ENCODE measurements at places on chromosomes 11 and 22. TPM values are rescaled to one million over a fixed set of nuclear protein-coding genes. Genes with fewer than 3 reads are reported as not detected.

DNA sequence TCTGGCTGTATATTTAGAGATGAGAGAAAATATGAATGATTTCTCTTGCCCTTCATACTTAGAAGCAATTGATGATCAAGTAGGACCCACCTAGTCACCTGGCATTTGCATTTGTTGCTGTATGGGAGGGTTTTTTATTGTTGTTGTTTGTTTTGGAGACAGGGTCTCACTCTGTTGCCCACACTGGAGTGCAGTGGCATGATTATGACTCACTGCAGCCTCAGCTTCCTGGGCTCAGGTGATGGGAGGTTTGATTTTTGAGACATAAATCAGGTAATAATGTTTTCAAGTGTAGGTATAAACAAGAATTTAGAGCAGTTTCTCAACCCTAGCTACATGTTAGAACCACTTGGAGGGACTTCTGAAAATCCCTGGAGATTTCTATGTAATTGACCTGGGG is 63.0 kb downstream of the TNRC6B start:
- no peak for DNase-seq

Gene KRTAP5-1
- not detected for polyA plus RNA-seq

Gene KCNJ1
- not detected for polyA plus RNA-seq

GRCh38 chr11:112177589-112177988 is 2.3 kb downstream of the BCO2 start:
- no peak for DNase-seq

DNA sequence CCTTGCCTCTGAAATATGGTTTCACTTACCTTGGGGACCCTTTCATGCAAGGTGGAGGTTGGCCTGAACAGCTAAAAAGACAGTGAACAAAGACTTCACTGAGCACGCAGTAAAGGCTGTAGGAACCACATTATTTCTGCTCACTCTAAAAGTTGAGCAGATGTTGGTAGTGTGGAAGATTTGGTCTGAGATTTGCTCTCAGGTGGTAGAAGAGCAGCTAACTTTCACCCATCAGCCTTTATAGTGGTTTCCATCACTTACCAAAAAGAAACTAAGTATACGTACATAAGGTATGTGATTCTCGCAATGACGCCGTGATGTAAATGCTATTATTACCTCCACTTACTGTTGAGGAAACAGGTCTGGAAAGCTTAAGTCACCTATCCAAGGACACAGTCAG is 47.3 kb downstream of the PRR5L start:
- DNase-seq: no peak

- peak; percentile 46 for DNase-seq
These were observed 480 bp downstream of the PLEKHA7 start for GRCh38 chr11:17013548-17014320.

GRCh38 chr11:22192289-22192641 is 620 bp upstream of the ANO5 start:
- no peak for DNase-seq

Gene FAT3
- not detected for polyA plus RNA-seq

- DNase-seq: no peak
These were observed 250.4 kb upstream of the SORL1-AS1 start for GRCh38 chr11:121703201-121703600.

Gene TBX10
- not detected for polyA plus RNA-seq

Gene ABTB2
- polyA plus RNA-seq: 0.30 TPM

GRCh38 chr11:70141486-70142220 is 61.4 kb upstream of the FADD start:
- no peak for DNase-seq

DNA sequence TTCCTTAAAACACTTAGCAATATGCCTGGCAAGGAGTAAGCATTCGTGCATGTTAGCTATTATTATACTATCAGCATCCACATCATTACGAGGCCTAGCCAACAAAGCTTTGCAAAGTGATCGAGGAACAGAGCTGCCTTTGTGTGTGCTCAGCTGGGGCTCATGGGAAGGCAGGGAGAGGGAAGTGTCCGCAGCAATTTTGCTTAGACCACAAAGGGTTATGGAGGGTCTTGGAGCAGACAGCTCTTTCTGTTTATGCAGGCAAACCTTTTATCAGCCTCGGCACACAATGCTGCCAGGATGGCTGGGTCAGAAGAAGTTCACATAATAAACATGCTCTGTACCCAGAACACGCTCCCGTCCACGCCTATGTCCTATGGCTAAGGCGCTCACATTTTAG is 10.9 kb upstream of the DKK3 start:
- no peak for DNase-seq

Gene USP28
- polyA plus RNA-seq: 78.0 TPM

GRCh38 chr11:130634961-130635473 is 186.6 kb downstream of the ADAMTS15 start:
- DNase-seq: no peak

DNA sequence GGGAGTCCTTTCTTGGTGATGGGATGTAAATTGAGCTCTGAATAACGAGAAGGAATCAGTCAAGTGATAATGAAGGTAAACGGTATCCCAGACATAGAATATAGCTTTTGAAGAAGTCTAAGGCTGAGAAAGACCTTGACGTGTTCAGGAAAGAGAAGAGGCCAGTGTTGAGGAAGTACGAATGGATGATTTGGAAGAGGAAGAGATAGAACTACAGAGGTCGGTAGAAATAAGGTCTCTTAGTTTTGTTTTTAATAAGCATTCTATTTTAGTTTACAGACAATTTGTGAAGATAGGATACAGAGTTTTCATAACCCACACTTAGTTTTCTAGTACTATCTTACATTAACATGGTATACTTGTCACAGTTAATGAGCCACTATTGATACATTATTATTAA is 1598.1 kb downstream of the FAM181B start:
- no peak for DNase-seq

Gene IRAG1
- polyA plus RNA-seq: 0.49 TPM

GRCh38 chr11:132206993-132207392 is 836.6 kb downstream of the NTM start:
- no peak for DNase-seq

DNA sequence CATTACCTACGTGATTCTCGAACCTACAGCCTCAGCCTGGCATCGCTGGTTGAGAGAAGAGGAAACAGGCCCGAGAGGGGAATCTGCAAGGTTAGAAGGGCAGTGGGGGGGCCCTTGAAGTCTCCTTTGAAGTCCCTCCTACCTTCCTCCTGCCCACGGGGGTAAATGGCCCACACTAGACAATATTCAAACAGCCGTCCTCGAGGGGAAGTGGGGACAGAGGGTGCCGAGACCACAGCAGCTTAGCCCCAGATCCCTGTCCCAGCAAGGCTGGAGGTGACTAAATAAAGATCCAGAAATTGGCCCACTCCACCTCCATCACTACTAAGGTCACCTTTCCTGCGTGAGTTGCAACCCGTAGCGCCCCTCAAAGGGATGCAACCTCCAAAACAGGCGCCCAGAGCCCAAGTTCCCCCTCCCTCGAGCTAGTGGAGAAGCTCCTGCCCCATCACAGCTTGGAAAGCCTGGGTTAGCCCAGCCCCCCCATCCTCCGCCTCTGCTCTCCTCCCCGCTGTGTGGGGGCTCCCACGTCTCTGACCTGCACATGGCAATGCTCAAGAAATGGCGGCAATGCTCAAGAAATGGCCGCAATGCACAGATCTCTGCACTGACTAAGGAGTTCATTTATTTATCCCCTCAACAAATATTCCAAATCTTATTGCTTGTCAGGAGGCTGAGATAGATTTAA is 788 bp upstream of the RASL10A start:
- DNase-seq: no peak

All from B cell (primary cell).